ENCODE measurements at places on chromosomes 6 and 20.

DNA sequence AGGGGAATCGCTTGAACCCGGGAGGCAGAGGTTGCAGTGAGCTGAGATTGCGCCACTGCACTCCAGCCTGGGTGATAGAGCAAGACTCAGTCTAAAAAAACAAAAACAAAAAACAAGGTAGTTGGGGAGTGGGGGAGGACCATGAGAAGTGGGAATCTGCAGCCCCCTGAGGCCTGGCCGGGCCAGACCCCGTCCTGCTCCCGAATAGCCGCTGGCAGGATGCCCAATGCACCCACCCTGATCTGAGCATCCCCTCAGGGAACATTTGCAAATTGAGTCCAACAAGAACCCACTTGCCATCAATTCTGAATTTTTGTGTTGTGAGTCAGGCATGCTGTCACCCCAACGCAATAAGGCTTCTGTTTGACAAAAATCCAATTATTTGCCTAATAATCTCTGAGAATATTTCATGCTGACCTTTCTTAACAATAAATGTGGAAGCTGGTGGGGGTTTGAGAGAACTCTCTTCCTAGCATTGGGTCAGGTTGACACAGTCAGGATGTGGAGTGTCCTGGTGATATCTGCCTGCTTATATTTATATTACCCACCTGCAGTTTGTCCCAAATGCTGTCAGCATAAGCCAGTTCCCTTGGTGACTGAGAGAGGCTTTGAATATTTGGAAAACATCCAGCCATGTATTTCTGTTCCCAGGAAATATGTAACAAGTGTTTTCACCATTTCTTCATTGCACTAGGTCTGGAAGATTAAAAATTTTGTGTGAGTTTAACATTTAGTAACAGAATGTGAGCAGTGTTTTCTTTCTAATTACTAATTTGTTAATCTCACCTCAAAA, 28.4 kb upstream of the FRMD1 start:
- DNase-seq: no peak

DNA sequence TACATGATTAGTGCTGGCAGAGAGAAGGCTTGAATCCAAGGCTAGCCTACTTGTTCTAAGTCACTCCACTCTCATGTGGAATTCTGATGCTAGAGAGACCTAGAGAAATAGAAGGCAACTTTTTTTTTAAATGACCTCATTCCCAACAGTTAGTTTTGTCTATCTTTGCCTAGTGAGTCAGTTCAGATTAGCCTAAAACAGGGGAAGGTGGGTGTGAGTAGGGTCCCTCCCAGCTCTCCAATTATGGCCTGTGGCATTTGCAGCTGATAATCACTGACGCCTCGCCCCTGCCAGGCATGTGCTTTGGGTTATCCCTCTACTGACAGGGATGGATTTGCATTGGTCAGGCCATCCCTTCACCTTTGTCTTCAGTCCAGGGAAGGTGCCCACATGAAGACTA, 13.6 kb downstream of the TXLNB start:
- no peak for DNase-seq

DNA sequence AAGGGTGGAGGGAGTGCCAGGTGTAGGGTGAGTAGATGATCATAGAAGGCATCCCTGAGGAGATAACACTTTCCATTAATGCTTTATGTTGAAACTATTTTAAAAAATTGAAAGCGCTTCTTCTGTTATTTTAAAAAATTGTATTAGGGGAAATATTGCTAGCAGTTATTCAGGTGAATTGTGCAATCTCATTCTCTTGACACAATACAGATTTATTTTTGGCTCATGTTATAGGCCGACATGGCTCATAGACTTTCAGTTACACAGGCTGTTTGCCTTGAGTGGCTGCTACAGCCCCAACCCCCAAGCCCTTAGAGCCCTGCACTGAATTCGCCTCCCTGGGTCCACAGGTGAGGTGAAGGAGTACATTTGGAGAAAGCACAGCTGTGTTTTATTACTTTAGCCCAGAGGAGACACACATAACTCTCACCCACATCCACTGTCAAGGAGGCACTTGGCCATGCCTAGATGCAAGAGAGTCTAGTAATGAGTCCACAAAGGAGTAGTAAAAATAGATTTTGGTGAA, 228.2 kb downstream of the RFPL4B start:
- no peak for DNase-seq

DNA sequence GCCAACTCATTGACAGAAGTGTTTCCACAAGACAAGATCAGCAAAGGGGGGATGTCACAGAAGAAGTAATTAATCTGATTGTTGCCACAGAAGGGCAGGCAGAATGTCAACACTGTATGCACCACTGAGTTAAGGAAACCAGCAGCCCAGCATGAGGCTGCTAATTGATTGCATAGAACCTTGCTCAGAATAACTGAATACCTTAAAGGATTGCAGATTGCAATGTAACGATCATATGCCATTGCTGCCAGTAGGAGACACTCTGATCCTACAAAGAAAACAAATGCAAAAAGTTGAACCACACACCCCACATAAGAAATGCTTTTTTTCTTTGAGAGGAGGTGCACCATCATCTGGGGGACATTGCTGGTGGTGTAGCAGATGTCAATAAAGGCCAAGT, 13.1 kb downstream of the OR5V1 start:
- DNase-seq: no peak

DNA sequence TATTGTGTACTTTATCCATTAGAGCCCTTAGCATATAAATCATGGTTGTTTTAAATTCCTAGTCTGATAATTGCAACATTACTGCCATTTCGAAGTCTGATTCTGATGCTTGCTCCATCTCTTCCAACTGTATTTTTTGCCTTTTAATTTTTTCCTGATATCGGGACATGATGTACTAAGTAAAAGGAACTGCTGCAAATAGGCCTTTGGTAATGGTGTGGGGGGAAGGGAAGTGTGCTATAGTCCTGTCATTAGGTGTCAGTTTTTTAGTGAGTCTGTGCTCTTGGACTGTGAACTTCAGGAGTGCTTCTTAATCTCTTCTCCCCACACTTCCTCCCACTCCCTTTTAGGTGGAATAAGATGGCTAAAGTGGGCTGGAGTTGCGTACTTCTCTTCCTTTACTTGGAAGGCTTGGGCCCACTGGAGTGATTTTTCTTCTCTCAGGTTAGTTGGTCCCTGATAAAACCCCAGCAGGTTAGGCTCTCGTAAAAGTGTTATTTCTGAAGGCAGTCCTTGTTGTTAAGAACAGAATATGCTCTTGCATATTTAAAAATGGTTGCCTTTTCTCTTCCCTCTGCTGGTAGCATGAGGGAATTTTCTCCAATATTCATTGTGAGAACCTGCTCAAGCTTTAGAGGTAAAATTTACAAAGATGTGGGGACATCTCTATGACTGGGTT, 18.1 kb downstream of the STXBP5 start:
- DNase-seq: no peak

GRCh38 chr6:41645007-41645618, 6.8 kb downstream of the MDFI start:
- DNase-seq: no peak

- DNase-seq: no peak
Measured at GRCh38 chr6:166194914-166195859, 27.5 kb upstream of the TBXT start.

- no peak for DNase-seq
Measured at GRCh38 chr20:39146394-39146793, 184.2 kb downstream of the DHX35 start.

Measured in neuronal stem cell (in vitro differentiated cells).